ENCODE measurements at places on chromosomes 3 and 15. TPM values are rescaled to one million over a fixed set of nuclear protein-coding genes. Genes with fewer than 3 reads are reported as not detected.

DNA sequence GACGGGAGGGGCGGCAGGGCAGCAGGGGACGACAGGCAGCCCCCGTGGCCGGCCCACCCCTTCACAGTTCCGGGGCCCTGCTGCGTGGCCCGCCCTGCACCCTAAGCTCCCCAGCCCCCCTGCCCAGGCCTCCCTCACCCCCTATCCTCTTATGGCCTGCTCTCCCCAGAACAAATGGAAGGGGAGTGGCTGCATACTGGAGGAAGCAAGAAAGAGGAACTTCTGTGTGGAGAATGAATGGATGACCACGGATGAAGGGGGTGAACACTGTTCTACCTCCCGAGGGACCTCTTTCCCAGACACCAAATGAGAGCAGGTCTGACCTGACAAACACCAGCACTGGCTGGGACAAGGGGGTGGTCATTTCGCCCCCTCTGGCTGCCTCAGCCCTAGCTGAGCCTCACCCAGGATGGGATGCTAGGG is 25.0 kb downstream of the SEC61A1 start:
- peaks cover 28% of the 10 kb centered on the region for H3K36me3 ChIP-seq
- peaks cover 7% of the 10 kb centered on the region for H3K4me1 ChIP-seq
- H3K27ac ChIP-seq: no peak overlapping the region
- DNase-seq: no peak

- H3K4me1 ChIP-seq: no peaks in the 10 kb centered on the region
- H3K27ac ChIP-seq: no peak overlapping the region
- no peak overlapping the region for H3K4me3 ChIP-seq
- DNase-seq: no peak
Observed at GRCh38 chr15:70339571-70340493, 242.1 kb upstream of the TLE3 start.

GRCh38 chr3:105959851-105960250 is 91.0 kb upstream of the CBLB start:
- H3K4me3 ChIP-seq: no peak overlapping the region
- H3K36me3 ChIP-seq: peaks cover 1% of the 10 kb centered on the region
- H3K27ac ChIP-seq: no peak overlapping the region
- DNase-seq: no peak

GRCh38 chr3:60268123-60268522 is 983.1 kb downstream of the FHIT start:
- H3K27me3 ChIP-seq: no peaks in the 10 kb centered on the region
- H3K4me1 ChIP-seq: no peaks in the 10 kb centered on the region
- H3K27ac ChIP-seq: no peak overlapping the region
- no peak for DNase-seq

- no peak overlapping the region for H3K4me3 ChIP-seq
- H3K27ac ChIP-seq: no peak overlapping the region
- DNase-seq: no peak
Observed at GRCh38 chr15:20358779-20359414, 182.7 kb downstream of the GOLGA6L6 start.

Gene SLC6A1
- not detected for total RNA-seq

DNA sequence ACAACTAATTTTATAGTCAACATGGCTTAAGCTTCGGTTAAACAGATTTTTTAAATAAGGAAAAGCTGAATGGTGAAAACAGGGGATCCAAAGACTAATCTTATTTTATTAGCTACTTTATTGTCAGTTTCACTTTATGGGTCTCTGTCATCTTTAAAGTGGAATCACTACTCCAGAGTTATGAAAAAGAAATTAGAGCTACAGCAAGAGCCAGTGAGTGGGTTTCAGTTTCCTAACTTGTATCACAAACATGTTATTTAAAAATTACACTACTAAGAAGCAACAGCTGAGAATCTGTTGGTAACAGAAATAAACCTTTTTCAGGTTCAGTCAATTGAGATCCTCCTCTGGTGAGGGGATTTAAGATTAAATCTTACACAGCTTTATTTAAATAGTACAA is 10.0 kb downstream of the PHC3 start:
- H3K36me3 ChIP-seq: peaks cover 44% of the 10 kb centered on the region
- H3K27ac ChIP-seq: peak overlapping the region; percentile 43
- no peak for DNase-seq
- H3K4me3 ChIP-seq: peak overlapping the region; percentile 50

DNA sequence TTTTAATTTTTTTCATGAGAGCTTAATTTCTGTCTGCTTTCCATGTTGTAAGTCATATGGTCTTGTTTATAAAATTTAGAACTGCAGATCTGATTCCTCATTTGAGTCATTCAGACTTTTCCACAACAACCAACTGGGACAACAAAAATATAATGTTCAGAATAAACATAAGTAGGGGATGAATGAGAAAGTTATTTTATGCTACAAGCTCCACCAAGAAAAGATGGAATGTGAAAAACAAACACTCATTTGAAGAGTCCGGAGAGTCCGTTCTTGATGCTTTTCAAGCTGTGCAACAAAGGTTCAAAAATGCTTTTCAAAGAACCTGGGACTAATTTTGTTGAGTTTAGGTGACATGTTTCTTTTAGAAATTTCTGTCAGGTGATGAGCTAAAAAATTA is 9.2 kb downstream of the FRMD4B start:
- no peaks in the 10 kb centered on the region for H3K4me1 ChIP-seq
- H3K4me3 ChIP-seq: no peak overlapping the region
- DNase-seq: no peak
- H3K36me3 ChIP-seq: no peaks in the 10 kb centered on the region
- peaks cover 18% of the 10 kb centered on the region for H3K27me3 ChIP-seq

Gene PCYT1A
- 54.7 TPM for total RNA-seq

Gene ITIH1
- total RNA-seq: not detected

DNA sequence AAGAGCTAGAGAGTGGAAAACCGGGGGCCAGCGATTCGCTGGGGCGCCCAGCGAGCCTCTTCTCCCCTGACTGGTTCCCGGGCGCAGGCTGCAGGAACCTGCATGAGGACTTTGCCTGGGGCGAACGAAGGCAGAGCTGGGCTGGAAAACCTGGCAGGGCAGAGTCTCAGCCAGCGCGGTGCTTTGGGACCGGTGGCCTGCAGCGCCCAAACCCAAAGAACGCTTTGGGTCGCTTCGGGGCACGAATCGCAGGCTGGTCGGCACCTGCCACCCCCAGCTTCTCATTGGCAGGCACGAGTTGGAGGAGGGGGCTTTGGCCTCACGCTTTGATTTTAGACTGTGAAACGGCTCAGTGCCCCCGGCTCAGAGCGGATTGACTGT is 3.0 kb downstream of the ONECUT1 start:
- H3K4me1 ChIP-seq: peaks cover 11% of the 10 kb centered on the region
- DNase-seq: no peak
- H3K36me3 ChIP-seq: peaks cover 2% of the 10 kb centered on the region
- H3K4me3 ChIP-seq: no peak overlapping the region

Gene BFSP2
- not detected for total RNA-seq

DNA sequence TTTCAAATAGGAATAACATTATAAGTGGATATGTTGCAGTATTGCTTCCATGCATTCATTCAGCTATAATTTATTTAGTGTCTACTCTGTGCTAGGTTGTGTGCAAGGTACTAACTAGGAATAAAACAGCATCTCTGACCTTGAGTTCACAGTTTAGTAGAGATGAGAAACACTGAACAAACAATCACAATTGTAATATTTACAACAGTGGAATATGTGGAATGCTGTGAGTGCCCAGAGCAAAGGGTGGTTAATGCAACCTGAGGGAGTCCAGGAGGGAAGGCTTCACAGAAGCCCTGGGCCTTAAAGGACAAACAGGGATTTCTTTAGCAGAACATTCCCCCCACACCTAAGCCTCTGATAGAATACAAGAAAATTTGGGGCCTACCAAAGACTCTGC is 13.3 kb downstream of the SFMBT1 start:
- H3K4me1 ChIP-seq: peaks cover 35% of the 10 kb centered on the region
- DNase-seq: no peak
- no peak overlapping the region for H3K4me3 ChIP-seq
- H3K27me3 ChIP-seq: no peaks in the 10 kb centered on the region
- H3K36me3 ChIP-seq: peaks cover 7% of the 10 kb centered on the region
- no peak overlapping the region for H3K27ac ChIP-seq

GRCh38 chr3:34570916-34571705 is 772.7 kb downstream of the PDCD6IP start:
- H3K36me3 ChIP-seq: no peaks in the 10 kb centered on the region
- H3K27ac ChIP-seq: no peak overlapping the region
- H3K27me3 ChIP-seq: no peaks in the 10 kb centered on the region
- no peaks in the 10 kb centered on the region for H3K4me1 ChIP-seq
- no peak for DNase-seq

DNA sequence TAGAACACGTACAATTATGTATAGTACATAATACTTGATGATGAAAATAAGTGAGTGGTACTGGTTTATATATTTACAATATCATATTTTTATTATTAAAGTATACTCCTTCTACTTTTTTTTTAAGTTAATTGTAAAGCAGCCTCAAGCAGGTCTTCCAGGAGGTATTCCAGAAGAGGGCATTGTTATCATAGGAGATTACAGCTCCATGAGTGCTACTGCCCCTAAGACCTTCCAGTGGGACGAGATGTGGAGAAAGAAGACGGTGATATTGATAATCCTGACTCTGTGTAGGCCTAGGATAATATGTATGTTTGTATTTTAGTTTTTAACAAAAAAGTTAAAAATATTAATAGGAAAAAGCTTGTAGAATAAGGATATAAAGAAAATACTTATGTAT is 40.3 kb upstream of the SCN5A start:
- no peak overlapping the region for H3K4me3 ChIP-seq
- DNase-seq: no peak
- H3K36me3 ChIP-seq: no peaks in the 10 kb centered on the region
- H3K27ac ChIP-seq: no peak overlapping the region
- H3K4me1 ChIP-seq: no peaks in the 10 kb centered on the region

DNA sequence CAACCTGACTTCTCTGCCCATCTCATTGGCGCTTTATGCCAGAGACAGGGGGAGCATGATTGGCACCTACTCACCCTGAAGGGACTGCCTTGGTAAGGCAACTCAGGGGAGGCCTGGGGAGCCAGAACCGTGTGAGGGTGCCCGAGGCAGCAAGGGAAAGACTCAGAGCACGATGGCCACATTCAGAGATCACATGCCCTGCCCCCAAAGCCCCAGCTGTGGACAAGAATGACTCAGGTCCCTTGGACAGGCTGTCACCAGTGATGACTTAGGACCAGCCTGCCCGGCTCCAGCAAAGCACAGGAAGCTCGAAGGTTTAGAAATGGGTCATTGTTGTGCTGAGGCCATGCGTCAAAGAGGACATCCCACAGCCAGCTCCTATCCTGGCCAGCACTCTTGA is 49.1 kb upstream of the LIMD1 start:
- peaks cover 10% of the 10 kb centered on the region for H3K4me1 ChIP-seq
- no peak for DNase-seq
- H3K36me3 ChIP-seq: peaks cover 9% of the 10 kb centered on the region
- H3K27ac ChIP-seq: no peak overlapping the region
- no peaks in the 10 kb centered on the region for H3K27me3 ChIP-seq
- no peak overlapping the region for H3K4me3 ChIP-seq

DNA sequence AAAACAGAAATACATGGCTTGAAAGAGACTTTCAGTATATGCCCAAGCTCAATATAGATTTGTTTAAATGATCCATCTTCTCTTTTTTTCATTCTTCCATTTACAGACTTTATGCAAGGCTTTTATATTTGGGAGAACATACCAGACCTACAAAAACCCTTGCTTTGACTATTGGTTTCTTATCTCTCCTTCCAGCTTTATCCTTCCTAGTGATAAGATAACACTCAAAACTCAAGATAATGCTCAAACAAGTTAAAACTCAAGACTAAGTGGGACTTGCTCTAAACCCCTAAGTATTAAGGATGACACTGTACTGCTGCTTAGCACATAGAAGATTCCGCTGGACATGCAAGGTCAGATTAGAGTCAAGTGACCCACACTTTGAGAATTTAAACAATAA is 8.0 kb downstream of the TUSC7 start:
- H3K4me1 ChIP-seq: no peaks in the 10 kb centered on the region
- H3K27ac ChIP-seq: no peak overlapping the region
- no peaks in the 10 kb centered on the region for H3K27me3 ChIP-seq
- DNase-seq: no peak
- no peaks in the 10 kb centered on the region for H3K36me3 ChIP-seq

Gene HTR3E
- not detected for total RNA-seq

DNA sequence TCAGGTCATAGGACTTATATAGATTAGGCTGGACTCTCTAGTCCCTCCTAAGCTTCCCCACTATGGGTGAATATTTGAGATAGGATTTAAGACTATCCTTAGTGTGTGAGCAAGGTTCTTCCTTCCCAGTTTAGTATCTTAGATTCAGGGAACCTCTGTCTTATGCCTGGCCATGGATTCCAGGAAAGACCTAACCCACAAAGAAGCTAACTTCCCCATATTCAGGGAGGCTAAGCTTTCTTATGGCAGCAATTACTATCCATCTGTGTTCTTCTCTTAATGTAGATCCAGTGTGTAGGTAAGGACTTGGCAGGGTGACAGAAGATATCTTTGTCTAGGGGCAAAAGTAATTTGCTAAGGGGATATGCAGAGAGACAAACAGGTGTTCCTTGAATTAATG is 25.5 kb upstream of the PIK3R4 start:
- no peak overlapping the region for H3K4me3 ChIP-seq
- no peaks in the 10 kb centered on the region for H3K36me3 ChIP-seq
- H3K4me1 ChIP-seq: no peaks in the 10 kb centered on the region
- H3K27ac ChIP-seq: no peak overlapping the region

DNA sequence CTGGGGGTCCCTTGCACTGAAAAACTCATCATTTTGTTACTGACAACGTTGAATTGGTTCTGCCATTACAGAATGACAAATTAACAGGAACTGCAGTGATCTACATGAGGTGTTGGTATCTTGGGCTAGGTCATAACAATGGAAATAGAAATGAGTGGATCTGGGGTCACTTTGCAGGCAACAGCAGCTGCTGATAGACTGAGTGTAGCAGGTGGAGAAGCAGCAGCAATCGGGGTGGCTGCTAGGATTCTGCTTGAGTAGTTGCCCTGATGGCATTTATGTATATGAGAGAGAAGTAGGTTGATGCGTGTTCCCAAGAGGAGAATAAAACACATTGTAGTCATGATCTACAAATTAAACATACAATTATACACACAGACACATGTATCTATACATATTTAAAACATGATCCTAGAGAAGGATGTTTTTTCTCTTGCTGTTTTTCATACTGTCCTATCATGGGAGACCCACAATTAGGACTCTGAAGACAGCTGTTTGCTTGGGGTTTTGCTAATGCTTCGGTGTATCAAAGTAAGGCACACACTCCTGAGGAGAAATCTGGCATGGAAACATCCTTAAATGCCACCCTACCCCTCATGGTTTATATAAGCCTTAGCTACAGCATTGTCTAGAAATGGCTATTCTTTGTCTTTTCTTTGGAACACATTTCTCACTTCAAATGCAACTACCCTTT is 15.8 kb upstream of the THBS1 start:
- no peak overlapping the region for H3K4me3 ChIP-seq
- no peak overlapping the region for H3K27ac ChIP-seq
- H3K4me1 ChIP-seq: no peaks in the 10 kb centered on the region
- no peaks in the 10 kb centered on the region for H3K36me3 ChIP-seq
- peaks cover 20% of the 10 kb centered on the region for H3K27me3 ChIP-seq

- no peak overlapping the region for H3K4me3 ChIP-seq
- no peak for DNase-seq
- H3K4me1 ChIP-seq: peaks cover 7% of the 10 kb centered on the region
- no peaks in the 10 kb centered on the region for H3K36me3 ChIP-seq
Observed at GRCh38 chr15:69128667-69129311, 31.6 kb upstream of the GLCE start.

- no peaks in the 10 kb centered on the region for H3K4me1 ChIP-seq
- H3K36me3 ChIP-seq: no peaks in the 10 kb centered on the region
- peaks cover 2% of the 10 kb centered on the region for H3K27me3 ChIP-seq
Observed at GRCh38 chr15:87744815-87745214, 511.7 kb downstream of the NTRK3 start.
